A549 treated with Mapracorat at 1 μM for 4 hours (cell line): ENCODE measurements at places on chromosomes 5 and 9. TPM values are rescaled to one million over a fixed set of nuclear protein-coding genes. Genes with fewer than 3 reads are reported as not detected.

MYOT gene
- total RNA-seq, result not detected in 5 replicates

PCDHGC5 gene
- not detected in 5 replicates for total RNA-seq

PURA gene
- total RNA-seq, result 4.4 to 5.3 TPM (median 5.0 TPM) in 5 replicates

PKD2L2 gene
- 0.07 TPM in 1 of 5 replicates, not detected in the others for total RNA-seq

LECT2 gene
- total RNA-seq, result not detected in 5 replicates

CTNND2 gene
- not detected in 5 replicates for total RNA-seq

DIMT1 gene
- 36.3 to 45.3 TPM (median 39.2 TPM) in 5 replicates for total RNA-seq

INSL4 gene
- 13.9 to 20.2 TPM (median 15.8 TPM) in 5 replicates for total RNA-seq

TAF11L12 gene
- total RNA-seq, result not detected in 5 replicates
